Caudate nucleus (tissue), 63 donors: ENCODE measurements at places on chromosomes 7 and 10.

DNA sequence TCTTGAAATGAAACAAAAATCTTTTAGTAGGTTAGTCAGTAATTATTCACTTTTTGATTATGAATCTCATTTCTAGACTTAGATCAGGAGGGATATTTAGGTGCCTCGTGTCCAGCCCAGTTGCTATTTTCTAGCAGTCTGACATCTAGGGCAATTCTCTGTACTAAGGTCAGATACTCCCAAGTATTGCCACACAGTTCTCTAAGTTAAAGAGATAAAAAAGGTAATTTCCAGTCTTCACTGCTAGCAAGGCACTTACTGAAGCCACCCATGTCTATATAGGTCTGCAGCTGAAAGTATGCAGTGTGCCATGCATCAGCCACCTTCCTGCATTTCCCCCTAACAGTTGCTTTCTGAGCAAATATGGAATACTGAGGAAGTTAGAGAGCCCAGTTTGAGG lies 83.4 kb downstream of the PON1 start:
- DNase-seq = no peak

GRCh38 chr7:9250876-9251275 lies 817.5 kb downstream of the NXPH1 start:
- DNase-seq = no peak

- DNase-seq = no peak
Measured at GRCh38 chr7:623464-623863, 103.0 kb upstream of the DNAAF5 start.

DNA sequence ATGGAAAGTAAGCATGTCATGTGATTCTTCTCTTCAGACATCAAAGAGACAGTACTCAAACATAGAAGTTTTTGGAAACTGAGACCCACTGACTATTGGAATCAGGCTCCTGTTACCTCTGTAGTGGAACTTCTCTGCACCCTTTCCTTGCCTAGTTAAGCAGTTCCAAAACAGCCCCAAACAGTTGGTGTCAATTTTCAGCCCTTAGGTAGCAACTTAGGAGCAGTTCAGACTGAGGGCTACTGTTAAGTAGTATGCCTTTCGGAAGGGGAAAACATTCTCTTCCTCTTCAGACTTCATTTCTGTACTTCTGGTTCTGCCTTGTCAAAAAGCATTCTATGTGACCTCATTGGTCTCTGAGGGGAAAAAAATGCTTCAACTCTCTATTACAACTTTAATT lies 85.7 kb downstream of the ZNF277 start:
- DNase-seq = no peak

- DNase-seq = no peak
Measured at GRCh38 chr7:80145780-80146422, 11.3 kb downstream of the GNAI1 start.

GRCh38 chr7:142153400-142153799 lies 41.9 kb downstream of the MGAM2 start:
- no peak for DNase-seq

DNA sequence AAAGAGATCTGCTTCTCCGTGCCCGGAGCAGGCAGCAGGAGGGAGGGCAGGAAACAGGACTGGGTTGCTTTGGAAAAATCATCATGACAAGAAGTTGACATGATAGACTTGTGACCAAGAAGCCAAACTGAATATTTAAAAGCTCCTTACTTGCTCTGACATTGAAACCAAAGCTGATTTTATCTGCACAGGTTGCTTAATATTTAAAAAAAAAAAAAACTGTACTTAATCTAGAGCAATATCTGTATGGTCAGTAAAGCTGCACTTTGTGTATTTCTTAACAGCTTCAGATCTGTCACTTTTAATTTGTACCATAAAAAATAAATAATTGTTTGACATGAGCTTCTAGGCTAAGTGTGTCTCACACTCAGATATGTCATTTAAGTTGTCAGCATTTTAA lies 97.9 kb upstream of the YAE1 start:
- no peak for DNase-seq

GRCh38 chr7:44477063-44477830 lies 13.2 kb downstream of the NUDCD3 start:
- peak; percentile 59 for DNase-seq

DNA sequence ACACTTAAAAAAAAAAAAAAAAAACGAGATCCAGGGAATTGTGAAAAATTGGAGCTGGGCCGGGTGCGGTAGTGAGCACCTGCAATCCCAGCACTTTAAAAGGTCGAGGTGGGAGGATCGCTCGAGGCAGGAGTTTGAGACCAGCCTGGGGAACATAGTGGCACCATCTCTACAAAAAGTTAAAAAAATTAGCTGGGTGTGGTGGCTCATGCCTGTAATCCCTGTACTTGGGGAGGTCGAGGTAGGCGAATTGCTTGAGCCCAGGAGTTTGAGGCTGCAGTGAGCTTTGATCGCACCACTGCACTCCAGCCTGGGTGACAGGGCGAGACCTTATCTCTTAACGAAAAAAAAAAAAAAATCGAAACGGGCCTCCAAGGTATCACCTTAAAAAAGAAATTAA lies 2.0 kb downstream of the CLDN4 start:
- no peak for DNase-seq

DNA sequence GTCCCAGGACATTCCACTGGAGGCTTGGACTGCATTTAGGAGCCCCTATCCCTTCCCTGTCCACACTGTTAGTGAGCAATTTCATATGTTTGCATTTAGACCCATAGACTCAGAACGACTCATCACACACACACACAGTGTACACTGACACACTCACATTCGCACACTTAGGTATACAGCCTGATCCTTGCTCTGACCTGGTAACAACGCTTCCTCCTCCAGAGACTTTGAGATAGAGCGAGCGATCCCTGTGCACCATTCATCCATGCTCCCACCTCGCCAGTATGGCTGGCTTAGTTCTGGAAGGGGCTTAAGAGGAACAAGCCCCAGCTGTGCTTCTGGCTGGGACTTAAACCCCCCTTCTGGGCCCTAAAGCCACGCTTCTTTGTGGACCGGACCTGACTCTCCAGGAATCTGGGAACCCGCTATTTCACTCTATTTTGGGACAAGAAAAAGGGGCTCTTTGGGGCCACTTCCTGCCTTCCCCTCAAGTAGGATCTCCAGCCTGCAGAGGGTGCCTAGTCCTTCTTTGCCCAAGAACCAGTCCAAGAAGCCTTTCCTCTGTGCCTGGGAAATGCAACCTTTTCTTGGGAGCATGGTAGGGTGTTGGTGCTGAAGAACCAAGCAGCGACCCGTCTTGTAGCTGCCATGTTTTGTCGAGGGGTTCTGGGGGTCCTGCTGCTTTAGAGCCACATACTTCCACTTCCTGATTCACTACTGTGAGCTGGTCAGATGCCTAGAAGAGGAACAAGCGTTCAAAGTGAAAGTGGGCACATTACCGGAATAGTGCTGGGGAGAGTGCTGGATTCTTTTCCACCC lies 1.1 kb upstream of the HOXA13 start:
- DNase-seq = no peak

DNA sequence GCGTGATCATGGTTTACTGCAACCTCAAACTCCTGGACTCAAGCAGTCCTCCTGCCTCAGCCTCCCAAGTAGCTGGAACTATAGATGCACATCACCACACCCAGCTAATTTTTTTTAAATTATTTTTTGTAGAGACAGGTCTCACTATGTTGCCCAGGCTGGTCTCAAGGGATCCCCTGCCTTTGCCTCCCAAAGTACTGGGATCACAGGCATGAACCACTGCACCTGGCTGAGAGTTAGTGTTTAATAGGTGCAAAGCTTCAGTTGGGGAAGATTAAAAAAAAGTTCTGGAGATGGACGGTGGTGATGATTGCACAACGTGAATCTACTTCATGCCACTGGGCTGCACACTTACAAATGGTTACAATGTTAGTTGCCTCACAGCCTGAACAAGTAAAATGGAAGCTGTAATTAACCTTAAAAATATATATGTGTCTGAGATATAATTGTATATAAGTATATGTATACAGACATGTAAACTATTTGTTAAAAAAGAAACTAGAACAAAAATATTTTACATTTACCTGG lies 106.4 kb upstream of the ZNF438 start:
- DNase-seq = no peak

- no peak for DNase-seq
Measured at GRCh38 chr7:156829669-156830336, 63.2 kb downstream of the LMBR1 start.

DNA sequence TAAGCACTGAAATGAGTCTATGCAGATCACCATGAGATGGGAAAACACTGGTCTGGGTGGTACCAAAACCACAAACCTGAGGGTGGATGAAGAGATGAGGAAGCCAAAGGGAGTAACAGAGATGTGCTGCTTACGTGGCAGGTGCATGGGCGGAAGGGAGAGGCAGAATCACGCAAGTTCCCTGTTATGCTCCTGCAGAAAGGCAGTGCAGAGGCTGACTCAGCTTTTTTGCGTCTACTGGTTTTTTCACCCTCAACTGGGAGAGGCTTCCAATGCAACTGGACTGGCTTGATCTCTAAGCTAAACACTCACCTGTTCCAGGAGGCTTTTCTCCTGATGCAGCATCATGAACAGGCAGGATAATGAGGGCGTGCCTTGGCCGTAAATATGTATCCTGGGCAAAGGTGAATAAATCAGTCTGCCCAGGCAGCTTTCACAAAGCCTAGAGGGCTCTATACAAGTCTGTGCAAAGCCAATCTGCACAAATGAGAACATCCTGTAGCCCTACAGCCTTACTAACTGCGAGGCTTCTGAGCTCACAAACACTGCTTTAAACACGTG lies 95.4 kb upstream of the AFAP1L2 start:
- DNase-seq = peak; percentile 6

GRCh38 chr7:57404343-57404966 lies 45.5 kb upstream of the ZNF716 start:
- DNase-seq = peak; percentile 34

DNA sequence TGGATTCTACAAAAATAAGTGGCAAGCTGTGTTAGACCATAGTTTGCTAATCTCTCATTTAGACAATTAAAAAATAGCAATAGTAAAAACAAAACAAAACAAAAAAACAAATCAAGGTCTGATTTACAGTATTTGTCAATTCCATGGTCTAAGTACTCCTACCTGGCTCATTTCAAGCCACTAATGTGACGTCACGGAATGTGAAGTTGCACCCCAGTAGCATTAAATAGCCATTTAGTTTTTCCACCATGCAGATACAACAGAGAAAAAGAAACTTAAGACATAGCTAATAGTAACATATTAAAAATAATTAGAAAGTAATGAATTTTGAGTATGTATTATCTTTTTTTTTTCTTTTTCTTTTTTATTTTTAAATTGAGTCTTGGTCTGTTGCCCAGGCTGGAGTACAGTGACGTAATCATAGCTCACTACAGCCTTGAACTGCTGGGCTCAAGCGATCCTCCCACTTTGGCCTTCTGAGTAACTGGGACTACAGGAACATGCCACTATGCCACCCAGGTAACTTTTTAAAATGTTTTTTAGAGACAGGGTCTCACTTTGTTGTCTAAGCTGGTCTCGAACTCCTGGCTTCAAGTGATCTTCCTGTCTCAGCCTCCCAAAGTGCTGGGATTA lies 101.2 kb downstream of the MKX start:
- no peak for DNase-seq

DNA sequence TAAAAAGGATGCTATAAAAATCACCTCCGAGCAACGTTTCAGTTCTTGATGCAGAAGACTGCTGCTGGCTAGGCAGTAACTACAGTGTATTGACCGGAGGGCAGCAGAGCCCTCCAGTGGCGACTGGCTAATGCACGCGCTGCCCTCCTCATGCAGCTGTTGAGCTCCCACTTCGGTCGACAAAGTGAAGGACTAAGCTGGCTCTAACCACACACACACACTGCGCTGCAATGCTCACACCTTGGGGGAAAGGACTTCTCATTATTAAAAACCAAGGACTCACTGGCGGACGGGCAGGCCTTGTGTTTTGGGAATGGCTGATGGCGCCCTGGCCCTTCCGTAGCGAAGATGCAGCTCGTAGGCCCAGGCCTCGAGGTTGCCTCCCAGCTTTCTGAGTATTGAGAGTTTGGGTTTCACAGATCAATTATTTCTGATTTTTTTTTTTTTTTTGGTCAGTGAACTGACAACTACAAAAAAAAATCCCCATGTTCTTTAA lies 120.9 kb upstream of the DIP2C start:
- no peak for DNase-seq
